ENCODE measurements at places on chromosomes 6 and 20.

DNA sequence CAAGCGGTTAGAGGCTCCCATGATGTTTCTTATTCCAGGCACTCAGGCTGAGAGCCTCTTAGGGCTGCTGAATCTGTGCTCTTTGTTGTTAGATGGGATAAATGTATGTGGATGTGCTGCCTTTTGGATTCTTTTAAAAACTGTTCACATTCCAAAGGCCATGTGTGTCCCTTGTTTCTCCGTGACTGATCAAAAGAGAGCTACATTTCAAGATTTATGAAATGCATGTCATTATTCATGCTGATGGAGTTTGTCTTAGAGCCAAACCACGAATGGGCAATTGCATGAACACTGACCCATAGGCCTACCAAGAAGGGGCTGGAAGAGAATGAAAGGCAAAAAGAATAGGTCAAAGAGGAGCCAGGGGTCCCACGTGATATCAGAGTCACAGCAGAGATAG lies 104.9 kb upstream of the TSHZ2 start:
- DNase-seq: no peak

DNA sequence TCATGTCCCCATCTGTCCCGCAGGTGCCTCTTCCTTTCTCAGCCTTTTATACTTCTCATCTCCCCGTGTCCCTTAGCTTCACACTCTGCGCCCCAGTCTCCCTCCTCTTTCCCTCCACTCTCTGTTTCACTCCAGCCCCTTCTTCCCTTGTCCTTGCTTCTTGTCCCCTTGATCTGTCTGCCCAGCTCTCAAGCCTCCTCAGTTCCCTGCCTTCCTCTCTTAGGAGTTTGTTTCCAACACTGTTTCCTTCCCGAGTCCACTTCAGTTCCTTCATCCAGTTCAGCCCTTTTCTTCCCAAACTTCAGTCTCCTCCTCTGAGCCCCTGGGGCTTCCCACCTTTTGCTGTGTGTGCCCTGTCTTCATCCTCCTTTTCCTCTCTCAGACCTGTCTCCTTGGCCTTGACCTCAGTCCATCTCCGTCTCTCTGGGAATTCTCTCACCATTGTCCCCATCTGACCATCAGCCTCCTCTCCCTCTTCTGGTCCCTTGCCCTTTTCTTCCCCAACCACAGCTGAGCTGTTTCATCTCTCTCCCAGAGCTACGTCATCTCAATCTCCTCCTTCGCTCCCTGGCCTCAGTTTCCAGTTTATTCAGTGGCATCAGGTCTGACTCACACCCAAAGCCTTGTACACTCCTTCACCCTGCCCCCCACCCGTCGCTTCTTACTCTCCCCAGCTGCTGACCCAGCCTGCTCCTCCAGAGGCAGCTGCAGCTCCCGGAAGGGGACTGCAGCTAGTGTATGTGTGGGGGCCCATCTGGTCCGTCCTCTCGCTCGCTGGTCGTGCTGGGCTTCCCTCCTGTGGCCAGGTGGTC lies 2.7 kb upstream of the DDR1 start:
- no peak for DNase-seq

GRCh38 chr20:35700625-35701148 lies 1.5 kb downstream of the ROMO1 start:
- no peak for DNase-seq

DNA sequence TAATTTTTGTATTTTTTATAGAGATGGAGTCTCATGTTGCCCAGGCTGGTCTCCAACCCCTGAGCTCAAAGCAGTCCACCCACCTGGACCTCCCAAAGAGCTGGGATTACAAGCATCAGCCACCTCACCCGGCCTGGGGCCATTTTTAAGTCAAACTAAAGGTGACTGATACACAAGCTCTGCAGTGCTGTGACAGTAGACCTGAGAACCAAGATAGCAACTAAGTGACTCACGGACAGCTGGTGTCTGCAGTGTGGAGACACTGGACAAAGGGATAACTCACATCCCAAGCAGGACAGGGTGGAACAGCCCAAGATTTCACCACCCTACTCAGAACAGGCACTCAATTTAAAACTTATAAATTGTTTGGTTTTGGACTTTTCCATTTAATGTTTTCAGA lies 402.5 kb downstream of the CD83 start:
- no peak for DNase-seq

DNA sequence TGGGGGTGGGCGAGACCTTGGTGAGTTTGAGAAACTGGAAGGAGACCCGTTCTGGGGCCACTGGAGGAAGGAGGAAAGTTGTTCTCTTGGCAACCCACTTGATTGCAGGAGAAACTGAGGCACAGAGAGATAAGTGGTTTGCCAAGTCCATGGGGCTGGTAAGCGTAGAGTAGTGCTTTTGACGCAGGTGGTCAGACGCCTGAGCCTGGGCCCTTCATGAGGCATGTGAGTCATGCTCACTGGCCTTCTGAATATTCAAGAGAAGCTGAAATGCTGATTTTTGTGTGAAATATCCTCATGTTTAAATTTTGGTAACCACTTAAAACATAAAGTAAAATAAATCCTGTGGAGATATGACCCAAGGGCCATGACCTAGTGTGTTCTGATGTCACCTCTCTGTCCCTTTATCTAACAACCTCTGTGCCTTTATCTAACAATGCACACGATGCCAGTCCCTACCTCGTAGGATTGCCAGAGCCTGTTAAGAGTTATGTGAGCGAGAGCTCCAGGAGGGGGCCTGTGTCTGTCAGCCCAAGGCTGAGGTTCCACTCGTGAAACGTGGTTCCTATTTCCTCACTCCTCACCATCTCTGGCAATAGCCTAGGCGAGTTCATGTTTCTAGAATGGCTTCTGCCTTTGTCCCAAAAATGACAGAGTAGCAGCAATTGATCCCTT lies 32.8 kb upstream of the PMEPA1 start:
- DNase-seq: no peak

- DNase-seq: no peak
These were observed 26.2 kb downstream of the ZKSCAN8 start for GRCh38 chr6:28167926-28168325.

Data from T-helper 9 cell (primary cell).